ENCODE measurements at places on chromosomes 5 and 9. TPM values are rescaled to one million over a fixed set of nuclear protein-coding genes. Genes with fewer than 3 reads are reported as not detected.
A peak's percentile ranks its signal among the peaks of the same experiment; 100 is the strongest.

The RASEF gene
- 0.16 TPM for total RNA-seq

DNA sequence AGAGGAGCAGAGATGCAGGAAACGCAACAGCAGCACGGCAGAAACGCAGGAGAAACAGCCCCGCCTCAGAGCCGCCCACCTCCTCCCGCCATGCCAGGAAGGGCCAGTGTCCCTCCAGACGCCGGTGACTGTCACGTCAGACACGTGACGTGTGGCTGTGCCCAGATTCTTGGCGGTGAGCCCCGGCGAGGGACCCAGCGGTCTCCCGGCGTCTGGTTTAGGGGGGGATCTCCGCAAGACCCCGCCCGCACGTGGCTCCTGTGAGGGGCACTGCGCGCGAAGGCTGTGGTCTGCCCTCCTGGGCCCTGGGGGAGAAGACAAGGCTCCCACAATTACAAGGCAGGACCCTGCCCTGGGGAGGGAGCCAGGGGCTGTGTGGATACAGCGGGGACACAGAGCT, 2.4 kb upstream of the LCN8 start:
- DNase-seq, result peak; percentile 58

DNA sequence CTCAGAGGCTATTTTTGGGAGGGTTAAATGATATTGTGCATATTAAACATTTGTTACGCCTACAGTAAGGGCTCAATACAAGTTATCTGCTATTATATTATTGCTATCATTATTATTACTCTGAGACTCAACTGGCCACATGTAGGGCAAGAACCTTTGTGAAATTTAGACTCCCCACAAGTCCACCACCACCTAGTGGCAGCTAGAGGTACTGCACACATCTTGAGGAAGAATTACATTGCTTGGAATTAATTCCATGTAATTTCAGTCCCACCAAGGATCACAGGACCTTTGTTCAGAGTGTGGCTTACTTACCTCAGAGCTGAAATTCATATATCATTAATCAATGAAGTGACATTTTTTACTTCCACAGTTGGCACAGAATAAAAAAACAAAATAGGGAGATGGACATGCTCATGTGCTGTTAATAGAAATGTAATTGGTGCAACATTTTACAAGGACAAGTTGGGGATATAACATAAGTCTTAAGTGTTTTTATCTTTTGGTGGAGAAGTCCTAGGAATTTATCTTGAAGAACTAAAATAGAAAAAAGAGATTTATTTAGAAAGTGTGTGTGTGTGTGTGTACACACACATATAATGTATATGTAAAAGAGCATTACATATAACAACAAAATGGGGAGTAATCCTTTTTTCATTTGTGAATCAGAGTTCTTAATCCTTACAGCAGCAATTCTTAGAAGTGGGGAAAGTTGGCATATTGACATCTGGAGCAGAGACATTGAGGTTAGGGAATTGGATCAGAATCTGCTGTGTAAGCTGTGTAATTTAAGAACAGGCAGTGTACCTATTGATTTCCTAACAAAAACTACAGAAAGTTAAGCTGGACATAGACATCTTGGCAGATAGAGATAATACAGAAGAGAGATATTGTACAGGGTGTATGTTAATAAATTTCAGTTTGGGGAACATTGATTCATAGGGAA, 11.2 kb downstream of the MSANTD3 start:
- peak; percentile 86 for DNase-seq

The SLC2A6 gene
- 2.3 TPM for total RNA-seq

DNA sequence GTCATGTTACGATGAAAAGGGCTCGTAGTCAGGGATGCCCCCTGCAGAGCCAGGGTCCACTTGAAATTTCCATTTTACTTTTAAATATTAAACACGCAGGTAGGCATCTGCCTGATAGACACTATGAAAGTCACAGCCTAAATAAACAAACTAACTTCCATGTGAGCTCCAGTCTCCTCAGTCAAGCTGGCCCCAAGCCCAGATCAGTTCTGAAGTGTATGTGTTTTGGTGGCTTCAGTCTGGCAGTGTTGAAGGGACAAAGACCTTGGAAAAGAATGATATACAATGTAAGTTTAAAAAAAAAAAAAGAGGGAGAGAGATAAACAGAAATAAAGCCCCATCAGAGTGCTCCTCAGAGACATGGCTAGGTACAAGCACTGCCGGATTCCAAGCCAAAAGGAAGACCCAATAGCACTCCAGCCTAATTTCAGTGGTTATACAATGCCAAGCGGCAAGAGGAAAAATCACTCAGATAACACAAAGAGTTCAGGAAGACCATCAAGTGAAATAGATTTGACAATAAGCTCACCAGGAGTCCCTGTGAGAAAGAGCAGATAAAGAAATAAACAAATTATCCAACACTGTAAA, 181.0 kb downstream of the BNC2 start:
- no peak for DNase-seq

The JAKMIP2 gene
- total RNA-seq, result 2.5 TPM
